ENCODE measurements at places on chromosomes 1 and 21.

DNA sequence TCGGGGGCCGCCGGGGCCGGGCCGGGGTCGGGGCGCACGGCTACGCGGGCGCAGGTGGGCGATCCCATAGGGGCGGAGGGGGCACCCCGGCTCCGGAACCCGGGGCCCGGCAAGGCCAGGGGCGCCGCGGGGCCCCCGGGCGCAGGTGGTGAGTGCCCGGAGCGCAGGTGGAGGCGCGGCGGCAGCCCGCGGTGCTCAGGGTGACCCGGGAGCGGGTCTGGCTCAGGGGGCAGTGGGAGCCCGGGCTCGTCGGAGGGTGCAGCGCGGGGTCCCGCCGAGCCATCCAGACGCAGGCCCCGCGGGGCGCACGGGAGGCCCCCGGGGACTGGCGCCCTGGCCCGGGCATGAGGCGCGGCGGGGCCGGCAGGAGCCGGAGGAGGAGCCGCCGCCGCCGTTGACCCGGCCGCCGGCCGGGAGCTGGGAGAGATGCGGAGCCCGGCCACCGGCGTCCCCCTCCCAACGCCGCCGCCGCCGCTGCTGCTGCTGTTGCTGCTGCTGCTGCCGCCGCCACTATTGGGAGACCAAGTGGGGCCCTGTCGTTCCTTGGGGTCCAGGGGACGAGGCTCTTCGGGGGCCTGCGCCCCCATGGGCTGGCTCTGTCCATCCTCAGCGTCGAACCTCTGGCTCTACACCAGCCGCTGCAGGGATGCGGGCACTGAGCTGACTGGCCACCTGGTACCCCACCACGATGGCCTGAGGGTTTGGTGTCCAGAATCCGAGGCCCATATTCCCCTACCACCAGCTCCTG, 489 bp downstream of the CELSR2 start:
- no peak for DNase-seq

- DNase-seq = no peak
These were observed 100.9 kb upstream of the BRINP3 start for GRCh38 chr1:190578526-190578925.

DNA sequence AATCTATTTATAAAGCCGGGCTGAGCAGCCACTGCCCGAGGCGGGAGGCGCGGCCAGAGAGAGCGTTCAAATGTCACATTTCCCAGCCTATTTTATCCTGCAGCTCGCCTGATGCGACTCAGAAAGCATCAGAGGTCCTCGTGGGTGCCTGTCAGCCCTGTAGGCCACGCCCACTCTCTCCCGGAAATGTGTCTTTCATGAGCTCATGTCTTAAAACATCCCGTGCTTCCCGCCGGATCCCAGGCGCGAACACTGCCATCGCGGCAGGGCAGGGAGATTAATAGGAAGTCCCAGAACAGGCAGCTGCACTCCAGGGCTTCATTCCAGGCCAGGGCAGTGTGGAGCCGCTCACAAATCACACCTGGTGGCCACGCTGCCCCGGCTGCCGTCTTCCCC, 117.5 kb downstream of the PRDM16 start:
- peak; percentile 44 for DNase-seq

- no peak for DNase-seq
These were observed 110.1 kb upstream of the ZNHIT6 start for GRCh38 chr1:85818371-85818770.

GRCh38 chr1:81471255-81471654, 329.5 kb upstream of the ADGRL2 start:
- DNase-seq = no peak

DNA sequence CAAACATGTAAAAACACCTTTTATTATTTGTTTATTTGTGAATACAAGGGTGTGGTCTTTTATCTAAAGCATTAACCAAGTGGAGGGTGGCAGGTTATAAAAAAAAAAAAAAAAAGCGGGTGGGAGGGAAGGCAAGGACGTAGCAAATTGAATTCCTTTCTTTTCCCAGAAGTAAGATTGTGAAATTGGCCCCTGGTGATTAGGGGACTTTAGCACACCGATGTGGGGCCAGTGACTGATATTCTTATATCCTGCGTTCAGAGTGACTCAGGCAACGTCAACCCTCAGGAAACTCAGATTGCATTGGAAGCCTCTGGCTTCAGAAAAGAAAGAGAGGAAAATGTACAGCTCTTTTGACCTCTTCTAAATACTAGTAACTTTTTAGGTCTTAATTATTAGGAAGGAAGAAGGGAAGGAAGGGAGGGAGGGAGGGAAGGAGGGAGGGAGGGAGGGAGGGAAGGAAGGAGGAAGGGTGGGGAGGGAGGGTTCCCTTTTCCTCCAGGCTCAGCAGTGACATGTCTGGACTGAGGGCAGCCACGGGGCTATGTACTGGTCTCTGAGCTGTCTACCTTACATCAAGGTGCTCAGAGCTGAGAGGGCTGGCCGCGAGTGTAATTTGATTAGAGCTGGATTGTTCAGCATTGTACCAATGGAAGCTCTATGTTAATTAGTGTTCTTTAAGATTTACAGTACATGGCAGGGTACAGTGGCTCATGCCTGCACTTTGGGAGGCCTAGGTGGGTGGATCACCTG, 30.2 kb downstream of the EVA1C start:
- DNase-seq = no peak

DNA sequence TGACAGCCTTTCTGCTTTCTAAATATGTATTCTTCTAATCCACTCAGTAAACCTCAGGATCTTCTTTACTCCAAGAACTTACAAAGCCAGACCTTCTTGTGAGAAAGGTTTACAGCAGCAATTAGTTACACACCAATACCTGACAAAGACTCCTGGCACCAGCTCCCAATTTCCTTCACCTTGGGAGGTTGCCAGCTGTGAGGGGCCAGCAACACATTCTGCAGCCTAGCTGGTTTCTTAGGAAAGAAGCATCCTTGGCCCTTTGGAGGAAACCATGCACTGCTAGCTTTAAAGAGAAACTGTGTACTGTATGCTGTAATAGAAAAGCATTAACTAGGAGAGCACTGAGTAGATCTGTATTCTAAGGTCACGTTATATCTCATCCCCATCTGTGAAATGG, 10.8 kb downstream of the FYB2 start:
- DNase-seq = no peak

DNA sequence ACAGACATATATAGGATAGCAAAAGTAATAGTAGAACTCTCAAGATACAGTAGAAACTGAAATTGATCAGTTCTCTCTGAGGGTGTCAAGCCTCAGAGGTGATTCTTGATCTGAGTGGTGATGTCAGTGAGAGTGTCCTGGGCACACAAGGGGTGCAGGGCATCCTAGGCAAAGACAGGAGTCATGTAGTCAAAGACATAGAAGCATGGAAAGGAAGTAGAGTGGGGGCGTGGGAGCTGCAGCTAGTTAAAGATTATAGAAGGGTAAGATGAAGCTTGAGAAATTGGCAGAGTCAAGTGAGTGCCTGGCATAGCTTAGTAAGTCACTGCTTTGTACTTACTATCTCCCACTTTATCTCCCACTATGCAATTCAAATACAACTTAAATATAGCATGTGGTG, 22.8 kb downstream of the CDC7 start:
- no peak for DNase-seq

DNA sequence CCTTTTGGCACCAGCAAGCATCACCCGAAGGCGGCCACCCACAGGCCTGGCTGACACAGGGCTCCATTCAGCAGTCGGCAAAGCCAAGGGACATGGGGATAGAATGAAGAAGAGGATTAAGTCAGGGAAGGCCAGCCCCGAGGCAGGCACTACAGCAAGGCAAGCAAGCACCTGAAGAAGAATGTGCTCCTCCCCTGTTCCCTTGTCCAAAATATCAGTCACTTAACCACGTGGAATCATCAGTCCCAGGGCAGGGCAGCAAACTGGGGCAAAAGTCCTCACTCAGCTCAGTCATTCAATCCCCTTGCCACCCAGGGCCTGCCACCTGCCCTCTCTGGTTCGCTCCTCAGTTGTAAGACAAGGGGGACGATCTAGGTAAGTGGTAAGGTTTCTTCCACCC, 9.3 kb downstream of the KANK4 start:
- DNase-seq = no peak

DNA sequence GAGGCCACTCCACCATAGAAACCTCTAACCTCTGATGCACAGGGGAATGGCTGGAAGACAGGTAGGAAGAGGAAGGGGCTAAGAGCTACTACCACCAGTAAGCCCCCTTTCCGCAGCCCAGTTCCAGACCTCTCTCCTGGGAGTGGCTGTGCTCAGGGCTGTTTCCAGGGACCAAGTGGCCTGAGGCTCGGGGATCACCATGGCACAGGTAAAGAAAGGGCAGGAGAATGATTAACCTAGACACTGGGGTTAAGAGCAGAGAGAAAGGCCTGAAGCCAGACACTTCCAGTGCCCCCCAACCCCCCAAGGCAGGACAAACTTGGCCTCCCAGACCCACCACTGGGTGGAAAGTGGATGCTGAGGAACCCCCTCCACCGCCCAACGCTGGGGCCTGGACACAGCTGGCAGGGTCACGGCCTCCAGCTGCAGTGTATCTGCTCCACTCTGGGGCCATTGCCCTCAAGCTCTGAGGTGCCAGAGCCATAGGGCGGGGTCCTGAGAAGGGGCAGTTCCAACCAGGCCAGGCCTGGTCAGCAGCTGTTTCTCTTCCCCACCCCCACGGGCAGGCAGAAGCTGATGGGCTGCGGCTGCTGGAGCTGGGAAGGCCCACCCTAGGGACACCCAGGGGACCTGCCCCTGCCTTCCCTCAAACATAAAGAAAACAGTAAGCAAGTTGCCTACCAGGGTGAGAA, 2.6 kb downstream of the TAGLN2 start:
- DNase-seq = peak; percentile 66

DNA sequence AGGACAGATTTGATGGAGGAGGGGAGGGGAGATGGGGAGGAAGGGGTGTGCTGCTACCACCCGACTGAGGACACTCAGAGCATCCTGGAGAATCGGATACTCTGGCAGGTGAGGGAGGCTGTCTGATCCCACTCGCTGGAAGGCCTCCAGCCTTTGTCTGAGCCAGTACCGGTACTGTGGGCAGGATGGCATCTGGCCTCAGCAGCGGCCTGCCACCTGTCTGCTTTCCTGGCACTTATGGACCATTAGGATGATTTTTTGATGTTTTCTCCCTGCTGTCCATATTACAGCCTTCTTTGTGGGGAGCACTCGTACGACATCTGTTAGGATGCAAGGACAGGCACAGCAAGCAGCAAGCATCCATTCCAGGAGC, 11.5 kb downstream of the ATP2B4 start:
- no peak for DNase-seq

GRCh38 chr1:42173961-42174735, 9.6 kb upstream of the GUCA2A start:
- DNase-seq = no peak

GRCh38 chr1:221448585-221449175, 293.2 kb downstream of the DUSP10 start:
- no peak for DNase-seq

GRCh38 chr21:21241391-21241790, 243.2 kb downstream of the NCAM2 start:
- DNase-seq = no peak

GRCh38 chr1:222995620-222996309, 147.3 kb downstream of the TLR5 start:
- no peak for DNase-seq

GRCh38 chr1:175399795-175400194, 207.2 kb upstream of the KIAA0040 start:
- DNase-seq = no peak

- peak; percentile 31 for DNase-seq
These were observed 41.3 kb downstream of the LRRC71 start for GRCh38 chr1:156961709-156962108.

DNA sequence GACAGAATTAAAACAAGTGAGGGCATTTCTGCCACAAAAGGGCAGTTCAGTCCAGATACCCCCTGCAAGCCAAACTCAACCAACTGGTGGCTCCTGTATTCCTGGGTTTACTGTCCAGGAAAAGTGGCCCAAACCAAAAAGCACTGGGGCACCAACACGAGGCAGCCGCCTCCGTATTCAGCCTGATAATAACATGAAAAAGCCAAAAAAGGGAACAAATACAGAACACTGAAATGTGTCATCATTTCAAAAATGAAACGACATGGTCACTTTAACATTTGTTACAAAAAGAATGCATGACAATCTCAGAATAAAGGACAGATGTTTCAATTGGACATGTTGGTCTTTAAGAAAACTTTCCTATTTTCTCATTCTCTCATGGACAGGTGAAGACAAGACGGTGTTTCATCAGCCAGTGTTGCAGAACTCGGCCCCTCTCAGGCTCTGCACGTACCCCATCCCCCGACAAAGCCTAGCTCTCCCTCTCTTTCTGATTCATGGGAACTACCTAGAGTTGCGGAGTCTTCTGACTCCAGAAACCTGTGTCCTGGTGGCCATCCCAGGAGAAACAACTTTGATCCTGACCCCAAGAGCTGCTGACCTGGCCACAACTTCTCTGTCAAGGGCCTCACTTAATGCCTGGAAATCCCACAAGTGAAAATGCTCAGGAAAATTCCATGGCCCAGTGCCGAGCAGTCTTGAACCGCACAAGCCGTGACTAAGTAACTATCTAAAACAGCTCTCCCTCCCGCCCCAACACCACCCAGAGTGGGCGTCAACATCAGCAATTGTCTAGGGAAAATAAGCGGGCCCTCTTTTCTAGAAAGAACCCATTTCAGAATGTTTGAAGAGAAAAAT, 27.1 kb downstream of the ZBTB17 start:
- DNase-seq = no peak

- DNase-seq = no peak
These were observed 873.1 kb downstream of the KCNT2 start for GRCh38 chr1:195735140-195735539.

GRCh38 chr1:153227810-153228209, 10.4 kb downstream of the PRR9 start:
- no peak for DNase-seq

DNA sequence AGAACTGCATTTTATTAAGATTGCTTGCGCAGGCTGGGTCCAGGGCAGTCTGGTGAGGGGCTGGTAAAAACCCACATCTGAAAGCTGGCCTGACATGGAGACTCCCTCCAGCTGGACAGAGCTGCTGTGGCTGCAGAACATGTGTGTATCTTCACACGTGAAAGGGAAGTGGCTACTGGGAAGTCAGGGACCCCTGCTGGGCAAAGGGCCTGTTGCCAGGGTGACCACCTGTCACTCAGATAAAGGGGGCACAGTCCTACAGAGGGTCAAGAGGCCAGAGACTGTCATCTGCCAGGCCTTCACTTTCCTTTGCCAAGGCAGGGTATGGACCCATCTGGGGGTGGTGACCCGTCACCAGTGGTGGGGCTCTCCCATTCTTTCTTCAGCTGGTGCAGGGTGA, 17.5 kb downstream of the NKAIN1 start:
- DNase-seq = no peak
